ENCODE measurements at places on chromosomes 7 and 10. TPM values are rescaled to one million over a fixed set of nuclear protein-coding genes. Genes with fewer than 3 reads are reported as not detected.

CCDC3 gene
- total RNA-seq, result 0.31 TPM

NPTX2 gene
- 0.47 TPM for total RNA-seq

SORBS1 gene
- total RNA-seq, result 0.08 TPM

RNF32 gene
- total RNA-seq, result 0.94 TPM

PTF1A gene
- total RNA-seq, result not detected

ZNF488 gene
- total RNA-seq, result 0.39 TPM

ADAM22 gene
- not detected for total RNA-seq

FAM25C gene
- total RNA-seq, result not detected

SPRN gene
- total RNA-seq, result not detected

IFIT5 gene
- 4.8 TPM for total RNA-seq

C10orf67 gene
- total RNA-seq, result 0.34 TPM

AKR1C8 gene
- total RNA-seq, result not detected

MEPCE gene
- total RNA-seq, result 23.7 TPM

UNCX gene
- total RNA-seq, result not detected

TMEM229A gene
- not detected for total RNA-seq

FAS gene
- total RNA-seq, result 25.5 TPM

NRCAM gene
- total RNA-seq, result 2.0 TPM

TMED4 gene
- 103 TPM for total RNA-seq

C7orf57 gene
- 2.3 TPM for total RNA-seq

OSBPL3 gene
- 16.5 TPM for total RNA-seq

Data from hair follicular keratinocyte (primary cell).